MV-4-11 (cell line): ENCODE measurements at places on chromosomes 16 and 17.

DNA sequence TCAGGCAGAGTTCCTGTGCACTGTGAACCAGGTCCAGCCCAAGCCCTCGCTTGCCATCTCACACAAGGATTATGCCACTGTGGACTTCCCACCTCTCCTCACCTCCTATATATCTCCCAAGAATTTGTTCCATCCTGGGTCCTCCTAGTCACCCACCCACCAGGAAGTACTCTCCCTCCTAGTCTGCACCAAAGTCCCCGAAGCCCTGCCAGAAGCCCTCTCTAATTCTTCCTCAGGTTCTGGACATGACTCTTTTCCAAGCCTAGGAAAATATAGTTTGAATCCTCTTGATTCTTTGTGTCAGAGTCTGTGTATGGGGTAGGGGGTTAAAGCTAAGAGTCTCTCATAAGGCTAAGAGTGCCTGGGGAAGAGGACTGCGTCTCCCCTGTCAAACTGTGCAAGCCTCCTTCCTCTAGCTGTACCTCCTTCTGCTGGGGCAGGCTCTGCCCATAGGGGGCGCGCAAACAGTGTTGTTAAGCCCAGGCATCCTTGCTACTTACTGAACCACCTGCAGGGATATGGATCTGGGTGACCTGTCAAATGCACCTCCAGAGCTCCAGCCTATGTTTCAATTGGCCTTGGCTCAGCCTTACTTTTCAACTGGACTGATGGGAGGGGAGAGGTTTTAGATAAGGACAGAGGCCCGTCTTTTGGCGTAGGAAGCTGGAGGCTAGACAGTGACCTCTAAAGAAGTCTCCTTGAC, 16.6 kb upstream of the DLX4 start:
- DNase-seq, result peak; percentile 54

DNA sequence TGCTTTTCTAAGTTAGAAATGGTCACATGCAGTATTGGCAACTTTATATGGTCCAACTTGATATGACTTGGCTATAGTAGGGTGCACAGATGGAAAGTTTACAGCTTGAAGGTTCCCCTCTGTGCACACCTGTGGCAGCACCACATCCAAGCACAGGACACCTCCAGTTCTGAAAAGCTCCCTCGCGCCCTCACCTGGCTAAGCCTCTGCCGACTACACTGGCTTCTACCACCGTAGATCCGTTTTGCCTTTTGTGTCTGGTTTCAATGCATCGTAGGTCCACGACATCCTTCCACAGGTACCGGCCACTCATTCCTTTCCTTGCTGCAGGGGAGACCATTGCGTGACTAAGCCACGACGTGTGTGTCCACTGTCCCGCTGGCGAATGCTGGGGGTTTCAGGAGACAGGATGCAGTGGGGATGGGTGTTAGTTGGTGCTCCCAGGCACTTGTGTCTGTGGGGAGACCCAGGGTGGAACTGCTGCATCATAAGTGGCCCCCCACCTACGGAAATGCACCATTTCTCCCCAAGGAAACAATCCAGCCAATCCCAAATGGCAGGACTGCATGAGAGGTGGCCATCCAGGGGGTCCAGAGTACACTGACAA, 4.9 kb upstream of the RASD1 start:
- DNase-seq, result no peak

DNA sequence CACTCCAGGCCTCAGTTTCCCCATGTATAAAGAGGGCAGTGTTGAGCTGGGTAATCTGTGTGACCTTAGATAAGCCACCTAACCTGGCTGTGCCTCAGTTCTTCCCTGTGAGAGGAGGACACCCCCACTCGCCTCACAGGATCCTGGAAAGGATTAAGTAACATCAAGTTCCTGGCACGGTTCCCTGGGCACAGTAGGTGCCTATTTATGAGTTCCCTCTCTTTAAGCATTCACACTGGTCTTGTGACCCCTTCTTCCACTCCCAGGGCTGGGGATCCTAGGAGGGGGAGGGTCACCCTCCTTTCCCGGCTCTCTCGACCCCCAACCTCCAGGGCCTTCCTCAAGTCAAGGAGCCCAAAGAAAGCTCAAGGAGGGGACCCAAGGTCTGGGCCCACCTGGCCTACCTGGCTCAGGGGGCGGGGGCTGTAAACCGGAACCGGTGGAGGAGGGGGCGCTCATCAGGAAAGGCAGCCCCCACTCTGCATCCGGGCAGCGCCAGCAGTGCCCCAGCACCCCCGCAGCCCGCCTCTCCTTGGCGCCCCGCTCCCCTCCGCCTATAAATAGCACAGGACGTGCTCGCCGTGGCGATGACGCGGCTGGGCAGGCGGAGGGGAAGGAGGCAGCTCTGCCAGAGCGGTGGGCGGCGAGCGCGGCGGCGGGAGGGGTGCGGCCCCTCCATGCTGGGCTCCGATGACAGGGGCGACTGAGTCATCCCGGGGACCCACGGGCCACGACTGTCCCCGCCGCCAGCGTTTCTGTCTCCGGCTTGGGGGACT, 9.4 kb downstream of the RPL19 start:
- DNase-seq, result peak; percentile 9

GRCh38 chr17:16129441-16130205, 85.7 kb downstream of the NCOR1 start:
- DNase-seq, result no peak

- DNase-seq, result no peak
These were observed 18.1 kb downstream of the SOCS3 start for GRCh38 chr17:78341559-78342448.

DNA sequence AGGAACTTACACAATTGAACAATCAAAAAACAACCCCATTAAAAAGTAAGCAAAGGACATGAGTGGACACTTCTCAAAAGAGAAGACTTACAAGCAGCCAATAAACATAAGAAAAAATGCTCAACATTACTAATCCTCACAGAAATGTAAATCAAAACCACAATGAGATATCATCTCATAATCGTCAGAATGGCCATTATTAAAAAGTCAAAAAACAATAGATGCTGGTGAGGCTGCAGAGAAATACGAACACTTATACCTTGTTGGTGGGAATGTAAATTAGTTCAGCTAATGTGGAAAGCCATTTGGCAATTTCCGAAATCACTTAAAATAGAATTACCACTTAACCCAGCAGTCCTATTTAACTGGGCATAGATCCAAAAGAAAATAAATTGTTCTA, 301.9 kb upstream of the KCNJ16 start:
- no peak for DNase-seq

DNA sequence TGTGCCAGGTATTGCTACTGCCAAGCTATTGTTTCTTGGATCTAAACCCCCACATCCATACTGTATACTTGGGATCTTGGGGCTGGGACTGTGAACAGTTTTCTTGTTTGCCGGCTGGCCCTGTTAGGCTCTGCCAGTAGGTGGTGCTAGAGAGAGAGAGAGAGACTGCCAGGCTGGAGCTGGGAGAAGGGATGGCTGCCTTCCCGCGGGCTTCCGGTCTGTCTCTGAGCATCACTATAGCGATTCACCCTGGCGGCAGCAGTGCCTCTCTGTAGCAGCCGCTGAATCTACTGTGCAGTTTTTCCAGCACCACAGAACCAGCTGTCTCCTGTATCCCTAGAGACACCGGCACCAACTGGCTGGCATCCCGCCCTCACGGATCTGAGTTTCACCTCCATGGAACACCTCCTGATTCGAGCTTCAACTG, 201.2 kb downstream of the UTP18 start:
- DNase-seq, result peak; percentile 32

DNA sequence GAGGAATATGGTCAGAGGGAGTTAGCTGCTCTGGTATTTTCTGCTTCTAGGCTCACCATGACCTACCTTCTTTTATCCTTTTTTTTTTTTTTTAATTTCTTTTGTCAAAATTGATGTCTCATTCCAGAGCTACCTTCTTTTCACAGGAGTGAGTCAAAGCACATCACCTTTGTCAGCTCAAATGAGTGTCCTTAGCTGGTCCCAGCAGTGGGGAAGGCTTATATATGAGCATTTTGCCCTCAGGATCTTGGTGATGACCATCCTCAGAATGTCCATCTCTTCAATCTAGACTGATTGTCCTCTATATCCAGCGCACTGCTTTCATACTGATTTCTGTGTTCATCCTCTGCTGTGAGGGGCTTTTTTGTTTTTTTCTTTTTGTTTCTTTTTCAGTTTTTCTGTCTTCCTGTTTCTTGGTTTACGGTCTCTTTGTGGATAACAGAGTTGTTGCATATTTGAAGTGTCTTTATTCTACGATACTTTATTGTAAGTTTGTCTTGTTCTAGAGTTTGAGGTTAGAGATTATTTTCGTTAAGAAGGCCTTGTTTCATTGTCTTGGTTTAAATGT, 24.9 kb downstream of the CBFB start:
- DNase-seq, result no peak

GRCh38 chr17:76014100-76014924, 12.8 kb downstream of the EVPL start:
- peak; percentile 48 for DNase-seq

- peak; percentile 55 for DNase-seq
These were observed 32.9 kb downstream of the SNX29 start for GRCh38 chr16:12009462-12009861.

DNA sequence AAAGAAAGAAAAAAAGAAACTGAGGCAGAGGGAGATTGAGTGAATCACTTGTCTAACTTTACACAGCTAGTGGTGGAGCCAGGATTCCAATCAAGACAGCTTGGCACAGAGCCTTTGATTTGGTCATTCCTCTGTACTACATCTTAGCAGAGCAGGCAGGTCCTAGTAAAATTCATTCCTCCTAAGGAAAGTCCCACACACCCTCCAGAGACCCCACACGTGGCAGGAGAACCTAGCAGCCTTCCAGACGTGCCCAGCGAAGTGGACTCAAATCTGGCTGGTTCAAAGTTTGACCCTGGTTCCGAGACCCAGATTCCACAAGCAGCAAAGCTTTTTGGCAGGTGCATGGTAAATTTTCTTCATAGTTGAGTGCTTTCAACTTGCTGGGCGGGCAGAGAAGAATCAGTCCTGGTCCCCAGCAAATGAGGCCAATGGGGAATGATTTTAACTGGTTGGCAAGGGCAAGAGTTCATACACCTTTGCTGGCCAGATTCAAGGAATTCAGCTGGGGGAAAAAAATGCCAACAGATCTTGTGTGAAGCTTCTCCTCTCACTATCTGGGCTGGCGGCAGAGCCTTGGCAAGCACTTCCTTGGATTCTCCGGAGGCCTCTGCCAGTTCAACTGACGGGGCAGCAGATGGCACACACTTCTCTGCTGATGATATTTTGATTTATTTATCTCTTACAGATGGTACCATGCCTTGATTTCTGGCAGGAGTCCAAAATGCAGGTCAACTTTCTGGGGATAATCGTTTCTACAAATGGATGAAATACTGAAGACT, 82.4 kb downstream of the GSG1L start:
- no peak for DNase-seq

GRCh38 chr16:68356249-68356918, 45.6 kb downstream of the PRMT7 start:
- DNase-seq, result peak; percentile 97

DNA sequence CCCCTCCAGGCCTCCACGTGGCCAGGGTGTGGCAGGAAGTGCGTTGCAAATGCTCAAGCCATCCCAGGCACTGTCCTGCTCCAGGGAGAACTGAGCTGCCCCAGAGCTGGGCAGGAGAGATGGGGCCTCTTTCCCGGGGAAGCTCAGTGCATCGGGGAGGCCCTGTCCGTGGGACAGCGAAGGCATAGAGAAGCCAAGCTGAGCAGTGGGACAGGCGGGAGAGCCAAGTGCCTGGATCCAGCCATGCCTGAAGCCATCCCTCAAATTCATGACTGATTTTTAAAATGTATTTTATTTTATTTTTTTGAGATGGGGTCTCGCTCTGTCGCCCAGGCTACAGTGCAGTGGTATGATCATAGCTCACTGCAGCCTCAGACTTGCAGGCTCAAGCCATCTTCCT, 25.4 kb upstream of the SSTR5 start:
- no peak for DNase-seq

DNA sequence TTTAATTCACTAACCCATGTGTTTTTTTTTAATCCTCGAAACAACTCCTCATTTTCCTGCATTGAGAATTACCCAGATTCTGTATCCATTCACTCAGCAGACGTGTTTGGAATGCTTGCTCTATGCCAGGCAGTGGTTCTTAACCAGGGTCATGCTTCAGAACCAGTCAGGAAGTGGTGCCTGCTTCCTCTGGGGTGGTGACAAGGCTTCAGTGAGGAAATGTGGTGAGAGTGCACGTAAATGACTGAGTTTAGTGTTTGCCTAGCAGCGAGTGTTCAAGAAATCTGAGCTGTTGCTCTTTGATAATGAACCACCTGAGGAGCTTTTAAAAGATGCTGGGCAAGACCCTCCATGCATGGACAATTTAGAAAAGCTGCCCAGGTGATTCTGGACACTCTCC, 9.9 kb downstream of the ZFP90 start:
- DNase-seq, result no peak

- no peak for DNase-seq
These were observed 19.7 kb downstream of the G6PC1 start for GRCh38 chr17:42920106-42920900.

DNA sequence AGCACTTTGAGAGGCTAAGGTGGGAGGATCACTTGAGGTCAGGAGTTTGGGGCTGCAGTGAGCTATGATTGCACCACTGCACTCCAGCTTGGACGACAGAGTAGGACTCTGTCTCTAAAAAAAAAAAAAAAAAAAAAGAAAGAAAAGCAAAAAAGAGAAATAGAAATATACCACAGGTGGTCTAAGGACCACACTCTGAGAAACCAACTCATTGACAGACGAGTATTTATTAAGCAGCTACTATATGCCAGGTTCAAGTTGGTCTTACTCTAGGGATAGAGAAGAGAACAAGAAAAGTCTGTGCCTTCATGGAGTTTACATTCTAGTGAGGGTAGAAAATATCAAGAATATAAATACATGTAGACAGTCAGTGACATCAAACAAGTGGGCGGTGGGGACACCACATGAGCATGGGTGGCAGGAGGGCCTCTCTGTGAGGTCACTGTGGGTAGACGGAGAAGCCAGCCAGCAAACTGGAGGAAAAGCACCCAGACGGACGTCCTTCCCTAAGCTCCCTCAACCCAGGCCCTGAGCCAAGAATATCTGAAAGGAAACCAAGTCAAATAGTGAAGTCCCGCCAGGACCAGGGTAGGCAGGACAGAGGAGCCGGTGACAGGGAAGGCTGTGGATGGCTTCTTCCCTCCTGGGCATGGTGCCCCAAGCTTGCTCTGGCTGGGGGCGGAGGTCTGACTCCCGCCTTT, 4.7 kb downstream of the CDIPT start:
- DNase-seq, result no peak

- no peak for DNase-seq
These were observed 13.7 kb downstream of the SMARCE1 start for GRCh38 chr17:40633871-40634270.
